Stimulated activated naive CD8-positive, alpha-beta T cell treated with anti-CD3 and anti-CD28 coated beads, Interleukin-15, Interleukin-2, amounts not matched to agents 100 U/mL and 50 U/mL, for 24 hours (primary cell): ENCODE measurements at places on chromosomes 1 and 21.
A peak's percentile ranks its signal among the peaks of the same experiment; 100 is the strongest.

- DNase-seq: no peak
Measured at GRCh38 chr1:20087668-20088067, 17.7 kb downstream of the PLA2G5 start.

- no peak for DNase-seq
Measured at GRCh38 chr1:168774241-168774640, 45.2 kb upstream of the DPT start.

GRCh38 chr1:218164930-218165700, 120.0 kb upstream of the RRP15 start:
- DNase-seq: peak; percentile 10

DNA sequence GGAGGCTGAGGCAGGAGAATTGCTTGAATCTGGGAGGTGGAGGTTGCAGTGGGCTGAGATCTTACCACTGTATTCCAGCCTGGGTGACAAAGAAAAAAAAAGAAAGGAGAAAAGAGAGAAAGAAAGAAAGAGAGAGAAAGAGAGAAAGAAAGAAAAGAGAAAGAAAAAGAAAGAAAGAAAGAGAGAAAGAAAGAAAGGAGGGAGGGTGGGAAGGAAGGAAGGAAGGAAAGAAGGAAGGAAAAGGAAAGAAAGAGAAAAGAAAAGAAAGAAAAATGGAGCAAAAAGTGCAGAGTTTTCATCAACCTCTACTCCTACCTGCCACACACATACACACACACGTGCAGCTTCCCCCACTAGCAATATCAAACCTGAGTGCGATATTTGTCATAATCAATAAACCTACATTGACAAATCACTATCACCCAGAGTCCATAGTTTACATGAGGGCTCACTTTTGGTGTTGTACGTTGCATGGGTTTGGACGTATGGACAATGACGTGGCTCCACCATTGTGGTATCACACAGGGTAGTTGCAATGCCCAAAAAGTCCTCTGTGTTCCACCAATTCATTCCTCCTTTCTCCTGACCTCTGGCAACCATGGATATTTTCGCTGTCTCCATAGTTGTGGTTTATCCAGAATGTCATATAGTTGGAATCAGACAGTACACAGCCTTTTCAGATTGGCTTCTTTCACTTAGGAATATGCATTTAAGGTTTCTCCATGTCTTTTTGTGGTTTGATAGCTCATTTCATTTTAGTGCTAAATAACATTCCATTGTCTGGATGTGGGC, 36.5 kb downstream of the EVA1C start:
- DNase-seq: no peak

DNA sequence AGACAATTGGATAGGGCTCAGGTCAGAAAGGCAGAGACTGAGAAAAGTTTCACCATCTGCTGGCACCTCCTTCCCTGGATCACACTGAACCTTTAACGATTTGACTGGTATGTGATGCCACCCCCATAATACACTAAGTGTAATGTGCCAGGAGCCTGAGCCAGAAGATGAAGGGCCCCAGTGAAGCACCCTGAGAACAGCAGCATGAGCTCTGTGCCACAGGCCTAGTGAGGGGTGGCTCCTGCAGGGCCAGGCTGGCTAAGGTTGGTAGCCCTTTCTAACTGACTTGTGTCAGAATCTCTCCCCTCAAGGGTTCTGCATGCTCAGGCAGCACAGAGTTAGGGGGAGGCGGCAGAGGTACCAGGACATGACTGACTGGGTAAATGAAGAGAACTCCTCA, 38.9 kb downstream of the ARHGEF11 start:
- DNase-seq: no peak

DNA sequence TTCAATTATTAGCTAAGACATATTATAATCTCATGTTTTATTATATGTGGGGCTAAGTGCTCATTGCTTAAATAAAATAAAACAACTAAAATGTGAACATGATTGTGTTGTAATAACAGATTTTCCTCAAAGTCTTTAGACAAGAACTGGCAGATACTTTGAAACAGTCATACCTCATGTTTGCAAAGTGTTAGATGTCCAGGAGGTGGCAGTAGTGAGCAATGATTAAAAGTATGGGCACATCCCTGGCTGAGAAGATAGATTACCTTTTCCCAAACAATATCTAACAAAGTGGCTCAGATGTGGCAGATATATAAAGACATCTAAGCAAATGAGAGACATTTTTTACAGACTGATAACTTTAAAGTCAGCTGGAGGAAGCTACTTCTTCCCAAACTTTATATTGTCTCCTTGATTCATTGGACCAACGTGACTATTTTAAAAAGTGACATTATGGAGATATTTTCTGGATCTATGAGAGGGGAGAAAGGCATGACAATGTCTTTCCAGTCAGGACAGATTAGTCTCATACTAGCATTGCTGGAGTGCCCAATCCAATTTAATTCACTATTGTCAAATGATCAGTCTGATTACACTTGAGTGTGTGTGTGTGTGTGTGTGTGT, 269.8 kb downstream of the S1PR1 start:
- peak; percentile 33 for DNase-seq
